Thymus (tissue), 14 donors: ENCODE measurements at places on chromosomes 7 and 10. TPM values are rescaled to one million over a fixed set of nuclear protein-coding genes. Genes with fewer than 3 reads are reported as not detected.

ARMC3 gene
- total RNA-seq, result 0.09 TPM

CDC14C gene
- total RNA-seq, result not detected

LRIT1 gene
- total RNA-seq, result not detected

VENTX gene
- 0.09 TPM for total RNA-seq

CALHM3 gene
- 0.09 TPM for total RNA-seq

TRPV5 gene
- 0.05 TPM for total RNA-seq

SFRP4 gene
- 0.80 TPM for total RNA-seq

DBNL gene
- total RNA-seq, result 113 TPM

CUZD1 gene
- 1.1 TPM for total RNA-seq

CFAP43 gene
- 0.52 TPM for total RNA-seq

GARIN1A gene
- total RNA-seq, result 0.19 TPM

MRLN gene
- total RNA-seq, result 0.47 TPM

RNF148 gene
- 0.24 TPM for total RNA-seq

SAMD9 gene
- 49.9 TPM for total RNA-seq

PPP1R9A gene
- 2.2 TPM for total RNA-seq

TMEM273 gene
- 10.2 TPM for total RNA-seq

SCRN1 gene
- total RNA-seq, result 46.7 TPM

LZTS2 gene
- total RNA-seq, result 9.8 TPM

DNA sequence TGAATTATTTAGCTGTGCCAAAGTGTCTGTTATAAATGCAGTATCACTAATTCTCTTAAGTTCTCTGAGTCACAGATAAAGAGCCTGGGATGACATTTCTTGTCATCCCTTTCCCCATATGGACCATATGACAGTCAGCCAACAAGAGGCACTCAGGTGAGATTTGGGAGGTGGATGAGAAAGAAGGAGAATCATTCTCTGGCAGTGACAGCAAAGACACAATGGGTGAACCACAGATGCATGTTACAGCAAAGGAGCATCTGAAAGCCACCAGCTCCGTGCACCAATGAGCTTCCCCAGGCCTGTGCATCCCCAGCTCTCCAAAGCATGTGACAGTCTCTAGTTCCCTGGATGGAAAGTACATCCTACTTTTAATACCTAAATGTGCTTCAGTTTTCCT is 10.8 kb downstream of the GIMAP6 start:
- H3K27ac ChIP-seq, result no peak overlapping the region
- H3K4me1 ChIP-seq, result no peaks in the 10 kb centered on the region
- H3K4me3 ChIP-seq, result no peak overlapping the region
- no peaks in the 10 kb centered on the region for H3K27me3 ChIP-seq
- DNase-seq, result no peak

GRCh38 chr7:15257689-15258088 is 304.1 kb downstream of the AGMO start:
- H3K4me1 ChIP-seq, result no peaks in the 10 kb centered on the region
- DNase-seq, result no peak
- H3K27me3 ChIP-seq, result no peaks in the 10 kb centered on the region
- H3K36me3 ChIP-seq, result no peaks in the 10 kb centered on the region
- no peak overlapping the region for H3K27ac ChIP-seq

- no peaks in the 10 kb centered on the region for H3K27me3 ChIP-seq
- H3K4me3 ChIP-seq, result no peak overlapping the region
- no peaks in the 10 kb centered on the region for H3K4me1 ChIP-seq
- no peak for DNase-seq
Measured at GRCh38 chr10:112663234-112664125, 216.5 kb downstream of the VTI1A start.

GRCh38 chr7:111198255-111198654 is 107.3 kb downstream of the LRRN3 start:
- H3K27me3 ChIP-seq, result no peaks in the 10 kb centered on the region
- no peak for DNase-seq
- H3K27ac ChIP-seq, result no peak overlapping the region
- H3K4me1 ChIP-seq, result no peaks in the 10 kb centered on the region
- no peak overlapping the region for H3K4me3 ChIP-seq
- H3K36me3 ChIP-seq, result no peaks in the 10 kb centered on the region

DNA sequence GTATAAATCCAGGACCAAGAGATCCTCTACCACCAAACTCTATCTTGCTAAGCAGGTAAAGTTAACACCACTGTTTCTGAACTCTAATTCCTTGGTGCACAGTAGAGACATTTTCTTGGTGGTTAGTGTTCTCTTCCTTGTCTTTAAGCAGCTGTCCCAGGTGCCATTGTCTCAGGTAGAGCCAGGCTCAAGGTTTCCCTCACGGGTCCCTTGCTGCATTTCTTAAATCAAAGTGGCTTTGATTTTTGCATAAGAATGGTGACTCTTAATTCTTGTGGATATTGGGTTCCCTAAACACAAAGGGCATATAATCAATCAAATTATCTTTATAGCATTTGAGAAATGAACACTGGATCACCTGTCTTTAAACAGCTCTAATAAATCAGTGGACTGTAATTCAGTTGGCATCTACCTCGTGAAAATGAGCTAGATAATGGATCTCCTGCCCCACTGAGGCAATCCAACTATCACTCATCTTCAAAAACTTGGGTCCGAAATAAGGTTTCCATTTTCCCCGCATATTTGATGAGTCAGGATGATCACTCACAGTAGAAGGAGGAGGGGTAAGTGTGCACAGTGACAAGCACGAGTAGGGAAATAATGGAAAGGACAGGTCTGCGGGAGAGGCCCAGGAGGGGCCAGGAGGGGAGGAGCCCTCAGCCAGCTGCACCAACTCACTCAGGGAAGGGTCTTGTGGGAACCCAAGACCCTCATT is 2.4 kb downstream of the ABCC2 start:
- no peaks in the 10 kb centered on the region for H3K27me3 ChIP-seq
- no peak for DNase-seq
- H3K4me1 ChIP-seq, result no peaks in the 10 kb centered on the region
- H3K4me3 ChIP-seq, result no peak overlapping the region
- H3K27ac ChIP-seq, result no peak overlapping the region

DNA sequence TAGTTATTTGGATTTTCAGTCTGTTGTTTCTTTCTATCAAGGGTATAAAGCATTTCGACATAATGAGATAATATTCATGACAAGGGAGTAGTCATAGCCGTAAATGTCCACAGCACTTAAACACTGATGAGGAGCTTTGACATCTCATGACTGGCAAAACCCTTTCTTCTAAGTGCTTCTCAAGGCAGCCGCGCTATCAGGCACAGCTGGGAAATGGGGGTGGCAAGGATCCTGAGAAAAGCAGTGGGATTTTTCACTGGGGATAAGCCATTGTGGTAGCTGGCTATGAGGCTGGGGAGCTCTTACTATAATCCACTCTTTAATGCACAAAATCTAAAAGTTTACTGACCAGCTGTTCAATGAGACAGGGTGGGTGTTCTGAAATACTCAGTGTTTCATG is 493.2 kb upstream of the KLF6 start:
- no peaks in the 10 kb centered on the region for H3K36me3 ChIP-seq
- no peak overlapping the region for H3K4me3 ChIP-seq
- H3K4me1 ChIP-seq, result no peaks in the 10 kb centered on the region
- H3K27me3 ChIP-seq, result no peaks in the 10 kb centered on the region

- H3K4me3 ChIP-seq, result no peak overlapping the region
- no peak overlapping the region for H3K27ac ChIP-seq
- H3K4me1 ChIP-seq, result peaks cover 4% of the 10 kb centered on the region
- no peak for DNase-seq
Measured at GRCh38 chr7:330511-331230, 40.7 kb downstream of the FOXL3 start.

- peaks cover 3% of the 10 kb centered on the region for H3K27me3 ChIP-seq
- H3K4me1 ChIP-seq, result peaks cover 8% of the 10 kb centered on the region
- H3K4me3 ChIP-seq, result no peak overlapping the region
Measured at GRCh38 chr7:5603241-5604140, 178.0 kb downstream of the RNF216 start.

DNA sequence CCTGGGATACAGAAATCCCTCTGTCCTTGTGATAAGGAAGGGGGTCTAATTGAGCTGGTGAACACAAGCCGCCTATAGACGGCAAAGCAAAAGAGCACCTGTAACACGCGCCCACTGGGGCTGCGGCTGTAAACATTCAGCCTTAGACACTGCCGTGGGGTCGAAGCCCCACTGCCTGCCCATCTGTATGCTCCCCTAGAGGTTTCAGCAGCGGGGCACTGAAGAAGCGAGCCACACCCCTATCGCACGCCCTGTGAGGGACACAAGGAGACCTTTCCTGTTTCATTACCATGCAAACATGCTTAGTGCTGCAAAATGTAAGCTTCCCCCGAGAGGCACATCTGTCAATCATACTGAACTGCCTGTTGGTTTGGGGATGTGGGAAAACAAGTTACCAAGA is 82.1 kb downstream of the NRP1 start:
- H3K27ac ChIP-seq, result no peak overlapping the region
- no peak overlapping the region for H3K4me3 ChIP-seq

- H3K27ac ChIP-seq, result peak overlapping the region; percentile 100
- H3K4me3 ChIP-seq, result peak overlapping the region; percentile 99
- H3K27me3 ChIP-seq, result no peaks in the 10 kb centered on the region
- peaks cover 67% of the 10 kb centered on the region for H3K4me1 ChIP-seq
Measured at GRCh38 chr7:100221767-100222444, 2.2 kb downstream of the PVRIG start.

DNA sequence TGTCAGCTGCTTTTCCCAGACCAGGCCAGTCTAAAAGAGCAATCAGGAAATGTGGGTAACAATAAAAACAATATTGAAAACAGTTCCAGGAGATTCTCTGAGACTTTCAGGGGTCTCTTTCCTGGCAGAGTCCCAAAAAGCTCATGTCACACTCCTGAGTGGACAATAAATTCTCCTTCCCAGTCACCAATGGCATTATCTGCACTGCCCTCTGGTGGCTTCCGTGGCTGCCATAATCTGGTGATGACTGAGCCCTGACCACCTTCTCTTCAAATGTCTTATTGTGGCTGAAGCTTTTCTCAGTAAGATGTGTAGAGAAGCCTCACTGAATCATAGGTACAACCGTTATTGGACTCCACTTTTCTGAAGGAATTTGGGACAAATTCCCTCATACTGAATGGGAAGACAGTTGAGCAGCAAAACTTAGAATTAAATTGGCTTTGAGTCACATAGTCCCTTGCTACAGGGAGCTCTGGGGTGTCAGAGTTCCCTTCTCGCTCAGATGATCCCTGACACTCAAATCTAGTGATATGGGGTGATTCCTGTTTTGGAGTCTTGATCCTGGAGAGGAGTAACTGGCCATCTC is 24.4 kb upstream of the ASAH2 start:
- no peak overlapping the region for H3K27ac ChIP-seq
- H3K4me3 ChIP-seq, result no peak overlapping the region
- no peaks in the 10 kb centered on the region for H3K27me3 ChIP-seq
- H3K4me1 ChIP-seq, result no peaks in the 10 kb centered on the region
- H3K36me3 ChIP-seq, result no peaks in the 10 kb centered on the region

DNA sequence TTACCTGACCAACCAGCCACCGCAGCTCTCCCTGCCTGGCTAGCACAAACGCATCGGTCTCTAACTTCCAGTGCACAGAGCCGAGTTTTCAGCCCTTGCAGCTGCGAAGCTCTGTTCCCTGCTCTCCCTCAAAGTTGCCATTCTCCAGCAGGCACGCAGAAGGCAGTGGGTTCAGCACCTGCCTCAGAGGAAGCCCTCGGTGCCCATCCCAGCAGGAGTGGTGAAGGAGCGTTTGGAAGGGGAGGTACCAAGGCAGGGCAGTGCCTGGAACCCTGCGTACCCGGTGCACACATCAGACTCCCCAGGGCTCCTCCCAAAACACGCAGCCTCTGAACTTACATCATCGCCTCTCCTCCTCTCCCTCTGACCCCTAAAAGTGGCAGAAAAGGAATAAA is 1.7 kb upstream of the STK32C start:
- H3K27ac ChIP-seq, result no peak overlapping the region
- peaks cover 22% of the 10 kb centered on the region for H3K4me1 ChIP-seq
- H3K36me3 ChIP-seq, result no peaks in the 10 kb centered on the region

- H3K4me1 ChIP-seq, result no peaks in the 10 kb centered on the region
- H3K27ac ChIP-seq, result no peak overlapping the region
- H3K4me3 ChIP-seq, result no peak overlapping the region
- no peaks in the 10 kb centered on the region for H3K36me3 ChIP-seq
- DNase-seq, result no peak
Measured at GRCh38 chr10:112213098-112213823, 29.7 kb upstream of the GPAM start.

DNA sequence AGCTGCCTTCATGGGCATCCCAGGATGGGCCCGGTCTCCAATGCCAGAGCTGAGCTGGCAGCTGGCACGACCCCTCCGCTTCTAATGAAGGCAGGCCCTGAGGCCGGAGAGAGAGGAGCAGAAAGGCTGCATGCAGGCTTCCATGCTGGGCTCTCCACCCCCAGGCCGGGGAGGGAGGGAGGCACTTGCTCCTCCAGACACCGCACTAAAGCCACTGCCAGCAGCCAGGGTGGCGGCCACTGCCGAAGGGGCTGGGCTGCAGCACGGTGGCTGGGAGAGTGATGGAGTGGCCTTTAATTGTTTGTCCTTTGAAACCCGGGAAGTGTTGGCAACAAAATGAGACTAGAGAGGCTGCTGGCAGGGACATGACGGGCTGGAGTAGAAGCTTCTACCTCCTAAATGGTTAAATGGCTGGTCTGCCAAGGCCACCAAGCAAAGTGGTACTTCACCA is 236.5 kb downstream of the SKAP2 start:
- H3K4me3 ChIP-seq, result no peak overlapping the region
- no peaks in the 10 kb centered on the region for H3K27me3 ChIP-seq
- H3K36me3 ChIP-seq, result no peaks in the 10 kb centered on the region

DNA sequence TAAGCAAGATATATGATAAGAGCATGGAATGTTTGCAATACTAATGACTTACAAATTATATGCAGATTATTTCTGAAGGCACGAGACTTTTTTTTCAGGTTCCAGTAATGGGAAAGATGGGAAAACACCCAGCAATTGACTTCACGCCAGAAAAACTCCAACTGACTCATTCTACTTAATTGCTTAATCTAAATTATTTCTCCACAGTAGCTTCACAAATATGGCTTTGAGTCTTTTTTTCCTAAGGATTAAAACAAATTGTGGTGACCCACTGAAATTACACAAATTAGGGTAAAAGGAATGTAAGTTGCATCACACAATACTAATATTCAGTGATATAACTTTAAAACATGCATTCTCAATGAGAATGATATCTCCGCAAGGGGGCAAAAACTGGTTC is 138.7 kb downstream of the GNAI1 start:
- H3K4me1 ChIP-seq, result no peaks in the 10 kb centered on the region
- H3K36me3 ChIP-seq, result no peaks in the 10 kb centered on the region
- H3K4me3 ChIP-seq, result no peak overlapping the region
- H3K27me3 ChIP-seq, result no peaks in the 10 kb centered on the region
- H3K27ac ChIP-seq, result no peak overlapping the region
- DNase-seq, result no peak

- peaks cover 15% of the 10 kb centered on the region for H3K4me1 ChIP-seq
- no peak for DNase-seq
- H3K36me3 ChIP-seq, result no peaks in the 10 kb centered on the region
- no peak overlapping the region for H3K27ac ChIP-seq
- H3K4me3 ChIP-seq, result no peak overlapping the region
Measured at GRCh38 chr7:70037171-70037933, 439.1 kb downstream of the AUTS2 start.

DNA sequence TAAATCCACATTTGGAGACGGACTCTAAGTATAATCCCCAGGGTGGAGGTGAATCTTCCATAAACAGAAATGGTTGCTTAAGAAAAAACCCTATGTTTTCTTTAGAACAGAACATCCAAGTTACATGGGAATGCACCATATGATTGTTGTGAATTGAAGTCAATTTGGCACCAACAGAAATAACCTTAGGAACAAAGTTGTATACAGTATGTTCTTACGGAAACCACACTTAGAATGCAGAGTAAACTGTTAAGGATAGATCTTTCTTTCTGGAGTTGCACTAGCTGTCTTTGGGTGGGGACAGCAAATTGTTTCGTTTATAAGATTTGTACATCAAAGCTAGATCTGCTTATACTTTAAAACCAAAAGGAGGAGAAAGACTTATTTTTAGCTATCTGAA is 316.4 kb downstream of the PTEN start:
- H3K4me1 ChIP-seq, result no peaks in the 10 kb centered on the region
- H3K4me3 ChIP-seq, result no peak overlapping the region
- H3K27me3 ChIP-seq, result no peaks in the 10 kb centered on the region
- H3K36me3 ChIP-seq, result peaks cover 3% of the 10 kb centered on the region
- H3K27ac ChIP-seq, result no peak overlapping the region
- DNase-seq, result no peak
